ENCODE measurements at places on chromosomes 7 and 10. TPM values are rescaled to one million over a fixed set of nuclear protein-coding genes. Genes with fewer than 3 reads are reported as not detected.

The TEX36 gene
- not detected for polyA plus RNA-seq

The AGK gene
- 59.8 TPM for polyA plus RNA-seq

The SVOPL gene
- 3.0 TPM for polyA plus RNA-seq

The NUTM2E gene
- 0.40 TPM for polyA plus RNA-seq

The AOAH gene
- 0.76 TPM for polyA plus RNA-seq

The ZNF248 gene
- not detected for polyA plus RNA-seq

The C10orf71 gene
- not detected for polyA plus RNA-seq

The ANK3 gene
- 114 TPM for polyA plus RNA-seq

The BLNK gene
- polyA plus RNA-seq = not detected

The CD36 gene
- 0.31 TPM for polyA plus RNA-seq

The NAT16 gene
- polyA plus RNA-seq = 4.5 TPM

The PPP1R17 gene
- polyA plus RNA-seq = 8.8 TPM

The PLEKHS1 gene
- polyA plus RNA-seq = not detected

The SPDYE8 gene
- 0.63 TPM for polyA plus RNA-seq

The RAMP3 gene
- not detected for polyA plus RNA-seq

The SPDYE2 gene
- polyA plus RNA-seq = not detected

The CSGALNACT2 gene
- polyA plus RNA-seq = 20.7 TPM

The CALML5 gene
- polyA plus RNA-seq = not detected

The CLIP2 gene
- 25.7 TPM for polyA plus RNA-seq

The RPA3 gene
- polyA plus RNA-seq = 50.1 TPM

The CTAGE4 gene
- not detected for polyA plus RNA-seq

The HOXA2 gene
- not detected for polyA plus RNA-seq

The CPEB3 gene
- 20.0 TPM for polyA plus RNA-seq

The OR9A2 gene
- not detected for polyA plus RNA-seq

The MOGAT3 gene
- polyA plus RNA-seq = not detected

The STK31 gene
- 1.4 TPM for polyA plus RNA-seq

The FKBP6 gene
- not detected for polyA plus RNA-seq
